ENCODE measurements at places on chromosomes 13 and 19. TPM values are rescaled to one million over a fixed set of nuclear protein-coding genes. Genes with fewer than 3 reads are reported as not detected.

GRCh38 chr19:2079076-2079864, 16.9 kb downstream of the MOB3A start:
- DNase-seq = no peak
- peaks cover 38% of the 10 kb centered on the region for H3K4me1 ChIP-seq
- no peak overlapping the region for H3K27ac ChIP-seq
- peaks cover 98% of the 10 kb centered on the region for H3K36me3 ChIP-seq

GRCh38 chr19:19385896-19386869, 19.3 kb upstream of the GATAD2A start:
- no peaks in the 10 kb centered on the region for H3K27me3 ChIP-seq
- DNase-seq = peak; percentile 76
- H3K36me3 ChIP-seq = no peaks in the 10 kb centered on the region
- H3K4me1 ChIP-seq = peaks cover 60% of the 10 kb centered on the region

DNA sequence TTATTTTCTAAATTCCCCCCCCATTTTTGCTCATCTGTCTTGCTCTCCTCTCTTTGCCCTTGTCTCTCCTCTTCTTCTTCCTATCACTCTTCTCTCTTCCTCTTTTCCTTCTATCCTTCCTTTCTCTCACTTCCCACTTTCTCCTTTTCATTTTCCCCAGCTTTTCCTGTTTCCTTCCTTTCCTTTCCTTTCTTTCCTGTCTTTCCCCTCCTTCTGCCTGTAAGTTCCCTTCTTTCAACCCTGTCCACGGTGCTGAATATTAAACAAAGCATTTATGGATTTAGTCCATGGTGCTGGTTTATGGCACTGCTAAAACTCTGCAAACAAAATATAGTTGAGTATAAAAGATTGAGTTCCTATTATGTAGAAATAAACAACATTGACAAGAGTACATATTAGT, 27.6 kb downstream of the SCEL start:
- no peak for DNase-seq
- H3K4me3 ChIP-seq = no peak overlapping the region
- no peak overlapping the region for H3K27ac ChIP-seq
- H3K27me3 ChIP-seq = no peaks in the 10 kb centered on the region
- H3K36me3 ChIP-seq = no peaks in the 10 kb centered on the region
- peaks cover 5% of the 10 kb centered on the region for H3K4me1 ChIP-seq

GRCh38 chr19:32464279-32464678, 58.7 kb downstream of the DPY19L3 start:
- no peak overlapping the region for H3K4me3 ChIP-seq
- no peaks in the 10 kb centered on the region for H3K27me3 ChIP-seq
- peaks cover 24% of the 10 kb centered on the region for H3K36me3 ChIP-seq
- no peak overlapping the region for H3K27ac ChIP-seq
- no peak for DNase-seq

GRCh38 chr19:19205416-19206410, 2.5 kb upstream of the NR2C2AP start:
- peaks cover 8% of the 10 kb centered on the region for H3K36me3 ChIP-seq
- peaks cover 14% of the 10 kb centered on the region for H3K4me1 ChIP-seq
- no peak for DNase-seq
- peaks cover 5% of the 10 kb centered on the region for H3K27me3 ChIP-seq

DNA sequence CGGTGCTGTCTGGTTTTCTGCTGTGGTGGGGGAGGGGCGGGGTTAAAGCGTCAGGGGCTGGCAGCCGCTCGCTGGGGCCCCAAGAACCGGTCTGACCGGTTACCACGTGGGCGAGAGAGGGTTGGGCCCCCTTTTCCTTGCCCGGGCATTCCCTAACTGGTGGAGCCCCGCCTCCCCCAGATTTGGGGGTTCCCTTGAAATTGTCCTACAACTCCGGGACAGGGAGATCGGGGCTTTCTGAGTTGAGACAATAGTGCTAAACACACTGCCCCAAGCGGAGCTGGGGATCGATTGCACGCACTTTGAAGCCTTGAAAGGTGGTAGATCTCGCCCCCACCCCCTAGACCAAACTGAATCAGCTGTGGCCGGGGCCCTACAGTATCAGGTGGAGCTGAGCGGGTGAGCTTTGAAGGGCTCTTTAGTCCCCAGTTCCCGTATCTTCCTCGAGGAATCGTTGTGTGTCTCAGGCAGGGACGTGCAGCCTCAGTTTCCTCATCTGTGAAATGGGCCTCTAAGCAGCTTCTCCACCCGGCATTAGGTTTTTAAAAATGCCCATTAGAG, 4.8 kb downstream of the IER2 start:
- peak; percentile 89 for DNase-seq
- peak overlapping the region; percentile 97 for H3K4me3 ChIP-seq
- H3K27ac ChIP-seq = peak overlapping the region; percentile 100
- no peaks in the 10 kb centered on the region for H3K27me3 ChIP-seq
- H3K4me1 ChIP-seq = peaks cover 26% of the 10 kb centered on the region
- H3K36me3 ChIP-seq = no peaks in the 10 kb centered on the region

DNA sequence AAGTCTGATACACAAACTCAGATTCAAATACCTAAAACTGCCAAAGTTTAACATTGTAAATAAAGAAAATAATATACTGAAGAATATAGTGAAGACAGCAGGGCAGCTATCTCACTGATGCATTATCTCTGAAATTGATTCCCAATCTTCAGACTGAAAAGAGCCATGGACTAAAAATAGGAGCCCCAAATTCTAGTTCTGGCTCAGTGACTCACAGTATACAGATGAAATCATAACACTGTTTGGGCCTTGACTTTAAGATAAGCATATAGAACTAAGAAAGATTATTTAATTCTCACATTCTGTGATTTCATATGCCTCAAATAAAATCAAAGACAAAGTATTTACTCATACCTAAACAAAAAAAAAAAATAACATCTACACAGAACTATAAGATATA, 53.9 kb downstream of the RBM26 start:
- no peak overlapping the region for H3K4me3 ChIP-seq
- H3K27me3 ChIP-seq = no peaks in the 10 kb centered on the region
- peaks cover 81% of the 10 kb centered on the region for H3K36me3 ChIP-seq
- H3K27ac ChIP-seq = no peak overlapping the region
- DNase-seq = no peak

DNA sequence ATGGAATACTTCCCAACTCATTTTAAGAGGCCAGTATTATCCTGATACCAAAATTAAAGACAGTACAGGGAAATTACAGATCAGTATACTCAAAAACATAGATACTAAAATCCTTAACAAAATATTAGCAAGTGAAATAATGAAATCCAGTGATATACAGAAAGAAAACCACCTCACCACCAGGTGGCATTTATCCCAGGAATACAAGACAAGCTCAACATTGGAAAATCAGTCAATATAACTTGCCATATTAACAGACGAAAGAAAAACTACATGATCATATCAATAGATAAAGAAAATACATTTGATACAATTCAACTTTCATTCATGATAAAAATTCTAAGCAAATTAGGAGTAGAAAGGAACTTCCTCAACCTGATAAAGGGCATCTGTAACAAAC, 6.7 kb upstream of the GNA15 start:
- H3K27ac ChIP-seq = no peak overlapping the region
- no peak for DNase-seq
- H3K4me1 ChIP-seq = peaks cover 16% of the 10 kb centered on the region
- H3K36me3 ChIP-seq = no peaks in the 10 kb centered on the region

DNA sequence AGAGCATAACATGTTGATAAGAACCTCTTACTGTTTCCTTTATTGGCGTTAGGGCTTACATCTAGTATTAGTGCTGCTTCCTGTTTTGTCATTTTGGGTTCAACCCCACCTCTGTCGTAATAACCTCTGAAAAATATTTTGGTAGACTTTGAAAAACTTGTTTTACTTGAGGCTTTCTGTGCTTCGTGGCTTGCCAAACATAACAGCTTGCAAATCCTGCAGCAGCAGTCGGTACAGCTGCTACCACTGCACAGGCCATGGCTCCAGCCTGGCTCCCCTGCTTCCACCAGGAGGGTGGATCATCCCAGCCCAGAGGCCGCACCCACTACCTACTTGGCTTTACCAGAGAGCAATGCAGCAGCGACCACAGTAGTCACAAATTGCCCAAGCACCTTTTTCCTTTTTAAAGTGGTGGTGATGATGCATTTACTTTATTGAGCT, 11.8 kb upstream of the CEACAM4 start:
- no peak overlapping the region for H3K4me3 ChIP-seq
- H3K4me1 ChIP-seq = no peaks in the 10 kb centered on the region
- no peaks in the 10 kb centered on the region for H3K36me3 ChIP-seq
- H3K27me3 ChIP-seq = peaks cover 6% of the 10 kb centered on the region
- DNase-seq = no peak
- no peak overlapping the region for H3K27ac ChIP-seq

KLK14 gene
- 0.89 TPM for total RNA-seq

ZNF682 gene
- 4.6 TPM for total RNA-seq

OR1M1 gene
- not detected for total RNA-seq

JUND gene
- total RNA-seq = 150 TPM

KIR3DL1 gene
- total RNA-seq = 0.71 TPM

Measured in lower lobe of right lung (tissue), 2 donors.